Endothelial cell of umbilical vein (primary cell): ENCODE measurements at places on chromosomes 6 and 20.

- DNase-seq = no peak
These were observed 25.5 kb upstream of the SMIM26 start for GRCh38 chr20:18541741-18542140.

DNA sequence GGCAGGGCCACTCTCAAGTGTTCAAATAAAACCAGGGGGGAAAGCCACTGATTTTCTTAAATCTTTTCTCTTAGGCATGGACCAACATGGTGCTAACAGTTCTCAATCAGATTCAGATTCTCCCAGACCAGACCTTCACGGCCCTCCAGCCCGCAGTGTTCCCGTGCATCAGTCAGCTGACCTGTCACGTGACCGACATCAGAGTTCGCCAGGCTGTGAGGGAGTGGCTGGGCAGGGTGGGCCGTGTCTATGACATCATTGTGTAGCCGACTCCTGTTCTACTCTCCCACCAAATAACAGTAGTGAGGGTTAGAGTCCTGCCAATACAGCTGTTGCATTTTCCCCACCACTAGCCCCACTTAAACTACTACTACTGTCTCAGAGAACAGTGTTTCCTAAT is 41.5 kb upstream of the SMIM28 start:
- DNase-seq = no peak

DNA sequence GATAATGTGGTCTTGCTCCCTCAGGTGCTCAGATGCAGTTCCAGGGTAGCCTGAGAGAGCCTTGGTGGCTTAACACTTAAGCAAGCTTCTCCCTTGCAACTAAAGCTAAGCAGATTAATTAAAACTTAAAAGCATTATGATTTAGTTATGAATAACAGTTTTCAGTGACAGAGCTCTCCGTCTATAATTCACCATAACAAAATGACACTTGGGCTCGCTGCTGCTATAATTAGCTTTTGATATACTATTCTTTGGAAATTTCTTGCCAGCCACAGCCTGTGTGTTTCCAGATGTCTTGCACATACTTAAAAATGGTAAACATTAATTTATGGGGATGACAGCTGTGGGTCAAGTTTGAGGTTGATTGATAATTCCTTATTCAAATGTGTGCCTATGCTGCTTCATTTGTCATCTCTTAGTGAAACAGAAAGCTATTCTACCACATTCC is 380.5 kb downstream of the TFAP2B start:
- no peak for DNase-seq

DNA sequence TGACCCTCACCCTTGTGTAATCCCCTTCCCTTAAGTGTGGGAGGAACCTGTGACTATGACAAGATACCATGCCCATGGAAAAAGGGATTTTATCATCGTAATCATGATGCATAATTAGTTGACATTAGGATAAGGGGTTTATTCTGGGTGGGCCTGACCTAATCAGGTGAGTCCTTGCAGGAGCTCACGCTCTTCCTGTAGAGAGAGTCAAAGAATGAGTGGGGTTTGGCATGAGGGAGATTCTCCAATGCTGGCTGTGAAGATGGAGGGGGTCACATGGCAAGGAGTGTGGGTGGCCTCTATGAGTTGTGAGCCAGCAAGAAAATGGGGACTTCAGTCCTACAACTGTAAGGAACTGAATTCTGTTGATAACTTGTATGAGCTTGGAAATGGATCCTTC is 342.0 kb upstream of the TSHZ2 start:
- no peak for DNase-seq

GRCh38 chr20:20755674-20756319 is 43.4 kb upstream of the RALGAPA2 start:
- no peak for DNase-seq
